ENCODE measurements at places on chromosomes 6 and 20.

GRCh38 chr20:2244993-2245392 lies 50.8 kb upstream of the TGM3 start:
- no peak for DNase-seq

DNA sequence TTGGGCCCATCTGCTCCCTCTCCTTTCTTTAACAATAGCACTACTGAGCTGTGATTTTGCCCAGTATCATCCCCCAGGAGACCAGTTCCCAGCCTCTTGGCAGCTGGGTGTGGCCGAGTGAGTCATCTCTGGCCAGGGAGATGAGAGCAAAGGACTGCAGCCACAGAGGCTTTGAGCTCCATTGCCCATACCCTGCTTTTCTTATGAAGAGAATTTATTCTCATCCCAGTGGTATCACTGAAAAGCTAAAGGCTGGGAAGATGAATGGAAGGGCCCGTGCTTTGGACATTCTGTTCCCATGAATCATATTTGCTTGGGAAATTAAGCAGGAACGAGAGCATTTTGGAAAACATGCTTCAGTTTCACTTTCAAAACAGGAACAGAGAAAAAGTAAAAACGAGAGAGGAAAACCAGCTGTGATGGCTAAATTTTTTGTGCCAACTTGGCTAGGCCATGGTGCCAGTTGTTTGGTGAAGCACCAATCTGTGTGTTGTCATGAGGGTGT lies 14.9 kb downstream of the CST3 start:
- DNase-seq, result no peak

- DNase-seq, result no peak
These were observed 89.6 kb downstream of the MRAP2 start for GRCh38 chr6:84123186-84123585.

DNA sequence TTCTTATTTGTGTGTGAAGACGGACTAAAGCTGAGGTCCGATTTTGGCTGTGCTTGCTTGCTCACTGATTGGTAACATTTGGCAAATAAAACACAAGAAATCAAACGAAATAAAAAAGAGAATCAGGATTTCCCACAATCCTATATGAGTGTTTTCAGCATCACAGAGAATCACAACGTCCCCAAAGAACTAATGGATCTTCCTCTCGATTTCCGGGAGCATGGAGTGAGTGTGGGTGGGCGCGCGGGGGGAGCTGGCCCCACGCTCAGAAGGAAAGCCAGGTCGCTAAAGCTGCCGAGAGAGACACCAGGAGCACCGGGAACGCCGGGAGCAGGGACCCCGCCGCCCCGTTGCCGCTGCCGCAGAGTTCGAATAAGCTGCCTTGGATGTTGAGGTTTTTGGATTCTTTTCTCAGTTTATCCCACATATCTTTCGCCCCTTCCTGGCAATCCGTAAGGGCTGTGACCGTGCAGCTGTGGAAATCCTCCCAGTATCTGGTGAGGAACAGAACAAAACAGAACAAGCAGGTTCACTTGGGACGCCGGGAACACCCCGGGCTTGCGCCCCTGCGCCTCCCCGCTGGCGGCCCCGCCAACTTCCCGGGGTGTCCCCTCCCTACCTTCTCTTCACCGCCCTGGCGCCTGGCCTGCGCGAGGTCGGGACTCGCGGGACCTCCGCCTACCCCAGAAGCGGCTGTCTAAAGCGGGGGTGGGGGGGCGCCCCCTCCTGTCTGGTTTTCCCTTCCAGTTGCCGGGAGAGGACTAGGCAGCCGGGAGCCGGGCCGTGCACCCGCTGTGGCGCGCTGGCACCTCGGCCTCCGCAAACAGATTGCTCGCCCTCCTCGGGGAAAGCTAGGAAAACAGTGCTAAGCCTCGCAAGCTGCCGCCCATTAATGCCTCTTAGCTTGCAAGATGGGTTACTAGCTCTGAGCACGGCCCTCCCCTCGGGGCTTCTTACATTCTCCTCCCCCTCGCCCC lies 7.7 kb downstream of the NRN1 start:
- DNase-seq, result peak; percentile 79

DNA sequence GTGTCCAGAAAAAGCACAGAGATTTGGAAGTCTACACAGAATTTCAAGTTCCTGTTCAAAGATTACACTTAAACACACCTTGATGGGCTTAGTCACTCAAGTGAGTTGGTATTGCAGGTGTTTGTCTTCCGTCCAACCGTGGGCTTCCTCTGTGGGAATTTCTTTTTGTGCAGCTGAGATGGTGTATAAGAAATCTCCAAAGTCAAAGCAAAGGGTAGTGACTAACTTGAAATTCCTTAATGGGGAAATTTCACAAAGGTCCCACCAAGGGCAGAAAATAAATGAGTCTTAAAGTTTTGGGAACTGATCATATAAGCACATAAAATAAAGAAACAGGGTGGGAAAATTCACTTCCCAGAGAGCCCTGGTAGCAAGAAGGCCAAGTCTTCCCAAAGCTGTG lies 102.0 kb upstream of the TNFAIP3 start:
- no peak for DNase-seq

DNA sequence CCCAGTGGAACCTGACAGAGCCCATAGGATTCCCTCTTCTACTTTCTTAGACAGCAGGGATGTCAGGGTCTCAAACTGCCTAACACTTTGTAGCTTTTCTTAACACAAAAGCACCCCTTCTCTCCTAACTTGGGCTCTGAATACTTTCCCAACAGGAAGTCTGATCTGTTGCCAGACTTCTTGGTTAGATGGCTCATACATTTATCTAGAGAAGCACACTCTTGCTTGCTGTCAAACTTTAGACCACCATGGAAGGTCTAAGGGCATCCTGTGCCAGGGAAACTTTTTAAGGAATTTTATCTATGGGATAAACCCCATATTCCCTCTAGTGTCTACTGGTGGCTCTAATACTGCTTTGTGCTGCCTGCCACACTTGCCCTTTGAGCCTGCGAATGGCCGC lies 3.3 kb upstream of the C6orf136 start:
- no peak for DNase-seq

DNA sequence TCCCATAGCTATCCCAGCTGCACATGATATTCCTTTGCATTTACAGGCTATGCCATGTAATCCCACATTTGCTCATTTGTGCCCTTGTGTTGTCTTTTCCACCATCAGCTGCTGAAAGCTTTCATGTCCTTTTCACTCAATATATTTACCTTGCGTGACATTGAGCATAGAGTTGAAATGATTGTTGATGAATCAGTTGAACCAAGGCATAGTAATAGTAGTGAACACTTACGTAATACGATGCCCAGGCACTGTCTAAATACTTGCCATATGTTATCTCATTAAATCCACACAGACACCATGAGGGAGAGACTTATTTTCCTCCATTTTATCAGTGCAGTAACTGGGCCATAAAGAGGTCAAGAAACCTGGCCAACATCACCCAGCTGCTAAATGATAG lies 13.1 kb downstream of the RNF8 start:
- no peak for DNase-seq

GRCh38 chr6:169233181-169233580 lies 20.5 kb downstream of the THBS2 start:
- no peak for DNase-seq

- DNase-seq, result no peak
These were observed 83.3 kb downstream of the SMPDL3A start for GRCh38 chr6:122872311-122872710.

DNA sequence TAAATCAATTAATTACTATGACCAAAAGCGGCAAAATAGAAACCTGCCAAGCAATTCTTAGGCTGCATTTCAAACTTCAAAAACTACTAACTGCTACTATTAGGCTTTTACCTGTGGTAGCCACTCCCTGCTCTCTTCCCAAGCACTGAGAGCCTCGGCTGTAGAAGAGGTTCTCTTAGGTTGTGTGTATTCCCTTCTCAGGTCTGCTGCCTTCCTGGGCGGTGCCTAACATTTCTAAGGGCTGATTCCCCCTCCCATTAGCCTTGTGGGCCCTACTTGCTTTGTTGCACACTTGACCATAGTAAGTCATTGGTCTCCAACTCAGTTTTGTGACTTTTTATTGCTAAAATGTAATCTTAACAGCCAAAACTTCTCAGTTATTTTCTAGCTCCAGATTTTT lies 146.1 kb upstream of the C6orf118 start:
- no peak for DNase-seq

- DNase-seq, result no peak
These were observed 18.7 kb upstream of the DUSP22 start for GRCh38 chr6:273551-274058.

DNA sequence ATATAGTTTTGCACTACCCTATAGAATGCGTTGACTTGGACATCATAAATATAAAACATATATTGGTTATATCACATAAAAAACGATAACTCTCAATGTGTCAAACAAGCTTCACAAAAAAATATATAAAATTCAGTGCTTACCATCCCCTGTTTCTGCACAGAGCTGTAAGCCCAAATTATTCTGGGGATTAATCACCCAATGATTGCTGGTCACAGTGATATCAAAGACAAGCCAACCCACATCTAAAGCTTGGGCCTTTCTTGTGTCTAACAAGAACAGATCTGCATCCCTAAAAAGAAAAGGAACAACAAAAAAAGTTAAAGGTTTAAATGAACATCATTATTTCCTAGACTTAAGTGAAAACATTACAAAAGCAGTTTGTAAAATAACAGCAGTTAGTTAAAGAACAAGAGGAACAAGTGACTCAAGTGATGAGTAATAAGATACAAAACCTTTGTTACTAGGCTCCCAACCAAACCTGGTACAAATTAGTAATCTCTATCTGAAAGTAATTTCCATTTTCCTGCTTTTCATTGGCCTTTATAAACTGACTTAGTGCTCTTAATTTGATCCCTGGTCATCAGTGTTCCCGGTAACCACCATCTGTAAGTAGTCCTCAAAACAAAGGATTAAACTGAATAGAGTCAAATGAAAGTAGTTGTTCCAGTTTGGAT lies 81.1 kb downstream of the BMP5 start:
- DNase-seq, result no peak

- DNase-seq, result no peak
These were observed 12.9 kb downstream of the KCNG1 start for GRCh38 chr20:51010043-51010365.

DNA sequence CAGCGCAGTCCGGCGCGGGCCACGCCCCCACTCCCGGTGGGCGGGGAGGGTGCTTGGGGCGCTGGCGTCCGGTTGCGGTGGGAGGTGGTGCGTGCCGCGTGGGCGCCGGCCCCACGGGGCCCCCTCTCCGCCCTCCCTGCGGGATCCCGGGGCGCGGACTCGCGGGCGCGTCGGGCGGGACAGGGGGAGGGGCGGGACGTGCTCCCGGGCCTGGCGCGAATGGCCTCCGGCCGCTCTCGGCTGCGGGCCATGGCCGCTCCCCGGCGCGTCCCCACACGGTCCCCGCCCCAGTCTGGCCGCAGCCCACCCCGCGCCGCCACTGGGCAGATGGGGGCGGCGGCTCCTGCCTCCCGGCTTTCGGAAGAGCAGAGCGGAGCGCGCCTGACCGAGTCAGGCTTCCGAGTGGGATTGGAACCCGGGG lies 771 bp upstream of the PPP1R3G start:
- DNase-seq, result no peak

DNA sequence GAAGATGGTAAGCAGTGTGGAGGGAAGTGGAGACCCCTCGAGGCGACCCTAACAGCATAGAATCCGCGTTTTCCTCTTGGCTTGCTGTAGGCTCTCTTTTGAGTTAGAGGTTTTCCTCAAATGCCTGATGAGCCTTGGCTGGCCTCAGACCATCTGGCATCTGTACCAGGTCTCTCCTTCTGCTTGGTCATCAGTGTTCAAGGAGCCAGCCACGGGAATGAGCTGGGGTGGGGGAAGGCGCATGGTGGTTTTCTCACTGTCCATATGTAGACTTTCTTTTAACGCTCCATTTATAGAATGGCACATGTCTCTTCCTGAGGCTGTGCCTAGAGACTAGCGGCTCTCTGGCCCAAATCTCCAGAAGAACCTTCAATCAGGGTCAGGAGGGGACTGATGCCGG lies 8.1 kb upstream of the GUCA1A start:
- no peak for DNase-seq

GRCh38 chr20:7094438-7094997 lies 327.0 kb downstream of the BMP2 start:
- DNase-seq, result no peak

- no peak for DNase-seq
These were observed 1019.4 kb downstream of the EPHA7 start for GRCh38 chr6:92399911-92400310.

DNA sequence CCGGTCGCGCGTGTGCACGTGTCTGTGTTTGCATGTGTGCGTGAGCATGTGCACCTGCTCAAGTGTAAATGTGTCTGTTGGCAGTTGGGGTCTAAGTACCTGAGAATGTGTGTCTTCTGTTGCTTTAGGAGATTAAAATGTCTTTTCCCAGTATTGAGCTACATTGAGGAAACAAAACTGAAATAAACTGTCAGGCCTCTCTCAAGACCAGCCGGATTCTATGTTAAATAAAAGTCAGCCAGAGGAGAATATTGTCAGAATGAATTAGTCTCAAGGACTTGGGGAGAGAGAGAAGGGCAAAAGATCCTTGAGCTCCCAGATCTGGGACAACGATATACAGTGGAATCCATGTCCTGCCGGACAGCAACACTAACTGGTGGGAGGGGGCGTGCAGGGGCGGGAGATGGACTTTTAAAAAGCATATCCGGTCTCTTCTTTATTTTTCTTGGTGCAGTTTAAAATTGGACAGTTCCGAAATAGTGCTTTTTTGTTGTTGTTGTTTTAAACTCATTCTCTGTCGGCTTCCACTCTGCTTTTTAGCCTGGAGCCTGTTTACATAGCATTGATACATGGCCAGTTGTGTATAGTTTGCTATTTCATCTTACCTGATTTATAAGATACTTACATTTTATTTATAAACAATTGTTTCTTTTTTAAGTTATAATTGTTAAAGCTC lies 3.3 kb upstream of the TBX18 start:
- DNase-seq, result no peak

GRCh38 chr6:2117447-2117846 lies 128.0 kb downstream of the GMDS start:
- DNase-seq, result no peak

GRCh38 chr20:48329031-48329615 lies 498.7 kb downstream of the PREX1 start:
- DNase-seq, result no peak

DNA sequence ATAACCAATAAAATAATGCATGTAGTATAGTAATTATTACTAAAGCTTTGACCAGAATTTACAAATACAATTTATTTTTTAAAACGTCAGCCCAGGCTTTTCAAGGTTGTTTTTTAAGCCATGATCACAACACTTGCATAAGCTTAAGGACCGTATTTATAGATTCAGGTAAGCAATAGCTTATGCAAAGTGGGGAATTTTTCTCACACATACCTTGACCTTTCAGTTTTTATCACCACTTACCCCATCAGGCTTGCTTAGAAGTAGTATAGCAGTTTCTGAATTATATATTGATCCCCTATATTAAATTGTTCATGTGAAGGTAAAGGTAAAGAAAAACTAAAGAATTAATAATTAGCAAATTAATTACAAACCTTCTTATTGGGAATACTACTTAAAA lies 232.3 kb upstream of the FKBP1C start:
- no peak for DNase-seq

DNA sequence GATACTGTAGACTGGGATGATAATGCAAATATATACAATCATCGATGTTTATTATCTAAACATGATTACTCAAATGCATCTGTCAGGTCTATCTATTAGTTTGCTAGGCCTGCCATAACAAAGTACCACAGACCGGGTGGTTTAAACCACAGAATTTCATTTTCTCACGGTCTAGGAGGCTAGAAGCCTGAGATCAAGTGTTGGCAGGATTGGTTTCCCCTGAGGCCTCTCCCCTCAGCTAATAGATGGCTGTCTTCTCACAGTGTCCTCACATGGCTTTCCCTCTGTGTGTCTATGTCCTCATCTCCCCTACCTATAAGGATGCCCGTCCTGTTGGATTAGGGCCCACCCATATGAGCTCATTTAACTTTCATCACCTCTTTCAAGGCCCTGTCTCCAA lies 512.6 kb upstream of the SLC35B3 start:
- no peak for DNase-seq

- no peak for DNase-seq
These were observed 45.1 kb upstream of the NEDD9 start for GRCh38 chr6:11277275-11278206.

Measured in D721Med (cell line).